ENCODE measurements at places on chromosomes 2 and 18. TPM values are rescaled to one million over a fixed set of nuclear protein-coding genes. Genes with fewer than 3 reads are reported as not detected.

The KCNG2 gene
- polyA plus RNA-seq: 0.46 TPM

The TSPYL6 gene
- 0.10 TPM for polyA plus RNA-seq

The IL1A gene
- not detected for polyA plus RNA-seq

The CTAGE1 gene
- not detected for polyA plus RNA-seq

The KCTD1 gene
- polyA plus RNA-seq: 4.2 TPM

The FASTKD2 gene
- polyA plus RNA-seq: 23.7 TPM

The C2orf80 gene
- polyA plus RNA-seq: not detected

The WNT6 gene
- polyA plus RNA-seq: 0.19 TPM

The TFCP2L1 gene
- 0.09 TPM for polyA plus RNA-seq

The CMPK2 gene
- 3.1 TPM for polyA plus RNA-seq

The RBBP8 gene
- polyA plus RNA-seq: 7.7 TPM

The SPAST gene
- 16.0 TPM for polyA plus RNA-seq

The POTEC gene
- polyA plus RNA-seq: not detected

The TAF4B gene
- polyA plus RNA-seq: 2.4 TPM

The SPP2 gene
- polyA plus RNA-seq: not detected

The PROKR1 gene
- 0.44 TPM for polyA plus RNA-seq

The SERPINB12 gene
- polyA plus RNA-seq: 0.53 TPM

The ANTXR1 gene
- polyA plus RNA-seq: 123 TPM

The TUBA3E gene
- not detected for polyA plus RNA-seq

The OSBPL1A gene
- 47.1 TPM for polyA plus RNA-seq
